ENCODE measurements at places on chromosomes 11 and 22.

GRCh38 chr11:112780351-112781087 lies 180.7 kb upstream of the NCAM1 start:
- DNase-seq = no peak

GRCh38 chr11:21323617-21324016 lies 654.2 kb downstream of the NELL1 start:
- no peak for DNase-seq

- DNase-seq = no peak
These were observed 20.3 kb upstream of the TH start for GRCh38 chr11:2191883-2192282.

DNA sequence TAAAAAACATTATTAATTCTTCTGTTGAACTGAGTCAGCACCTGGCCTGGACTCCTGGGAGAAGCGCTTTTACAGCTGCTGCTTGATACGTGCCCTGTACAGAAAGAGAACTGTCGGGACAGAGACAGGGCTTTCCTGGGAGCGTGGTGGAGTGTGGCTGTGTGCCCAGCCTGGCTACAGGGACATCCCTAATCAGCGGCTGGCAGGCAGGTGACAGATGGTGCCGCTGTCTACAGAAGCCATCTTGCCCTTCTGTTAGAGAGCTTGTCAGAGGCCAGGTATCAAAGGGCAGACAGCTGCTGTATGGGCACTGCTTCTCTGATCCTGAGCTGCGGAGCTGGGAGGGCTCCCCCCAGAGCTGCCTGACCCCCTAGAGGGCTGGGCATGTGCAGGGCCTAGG lies 361.8 kb downstream of the TENM4 start:
- DNase-seq = no peak

DNA sequence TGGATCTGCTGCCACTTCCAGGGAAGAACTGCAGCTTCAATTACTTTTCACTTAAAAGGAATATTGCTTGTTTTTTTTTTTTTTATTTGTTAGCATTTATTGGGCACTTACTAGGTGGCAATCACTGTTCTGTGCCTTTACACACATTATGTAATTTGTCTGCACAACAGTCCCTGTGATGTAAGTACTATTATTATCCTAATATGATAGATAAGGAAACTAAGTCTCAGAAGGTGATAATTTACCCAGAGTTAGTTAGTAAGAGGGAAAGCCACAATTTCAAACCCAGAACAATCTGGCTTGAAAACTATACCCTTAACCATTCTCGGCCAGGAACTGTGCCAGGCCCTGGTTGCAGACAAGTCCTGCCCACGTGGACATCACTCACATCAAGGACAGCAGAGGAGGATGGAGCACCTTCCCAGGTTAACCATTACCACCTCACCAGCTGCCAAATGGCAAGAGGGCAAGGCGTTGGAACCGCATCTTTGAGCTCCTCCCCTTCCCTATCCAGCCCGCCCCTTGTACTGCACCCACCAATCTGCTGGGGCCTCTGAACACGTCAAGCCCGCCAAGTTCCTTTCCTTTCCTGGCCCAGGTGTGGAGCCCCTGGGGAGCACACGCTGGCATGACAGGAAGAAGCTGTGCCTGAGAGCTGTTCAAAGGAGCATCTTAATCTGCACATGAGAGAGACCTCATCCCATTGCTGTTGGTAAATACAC lies 78.4 kb downstream of the NAV2 start:
- DNase-seq = no peak

Data from ovary (tissue), 10 donors.